Hindlimb muscle (tissue), 1 donor: ENCODE measurements at places on chromosomes 4 and X.

- DNase-seq, result no peak
Measured at GRCh38 chrX:11960031-11960430, 178.2 kb upstream of the FRMPD4 start.

DNA sequence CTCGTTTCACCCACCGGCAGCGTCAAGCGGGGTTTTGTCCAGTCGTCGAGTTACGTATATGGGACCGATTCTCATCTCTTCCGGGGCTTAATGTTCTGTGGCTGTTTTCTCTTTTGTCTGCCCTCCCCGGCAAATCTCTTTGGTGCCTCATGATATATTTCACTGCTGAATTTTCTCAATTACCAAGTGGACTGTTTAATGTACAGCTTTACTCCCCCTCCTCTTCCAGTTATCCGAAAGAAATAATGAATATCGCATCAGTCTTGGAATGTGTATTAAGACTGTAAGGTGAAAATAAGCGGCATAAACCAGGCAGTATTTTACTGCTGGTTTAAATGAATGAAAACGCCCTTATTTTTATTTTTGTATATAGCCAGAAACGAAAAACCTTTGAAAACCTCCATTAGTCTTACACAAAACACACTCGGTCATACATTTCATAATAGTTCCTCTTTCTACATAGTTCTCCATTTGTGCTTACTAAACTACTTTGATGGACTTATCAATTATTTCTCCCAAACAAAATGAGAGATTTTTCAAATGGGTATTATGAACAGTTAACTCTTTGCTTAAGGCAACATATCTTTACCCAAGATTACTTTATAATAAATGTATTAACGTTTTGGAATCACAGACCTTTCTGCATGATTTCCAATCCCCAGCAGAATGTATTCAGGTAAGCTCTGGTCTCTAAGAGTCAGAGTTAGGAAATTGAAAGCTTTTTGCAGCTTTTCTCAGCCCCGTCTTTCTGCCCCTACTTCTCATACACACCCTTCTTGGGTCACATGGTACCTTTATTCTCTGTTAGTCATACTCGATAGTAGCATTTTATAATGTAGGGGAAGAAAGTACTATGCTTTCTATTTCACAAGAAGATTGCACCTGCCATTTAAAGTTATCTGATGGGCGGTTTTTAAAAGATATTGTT, 979 bp downstream of the RP2 start:
- DNase-seq, result no peak

- no peak for DNase-seq
Measured at GRCh38 chr4:40165916-40166315, 30.9 kb upstream of the RHOH start.

DNA sequence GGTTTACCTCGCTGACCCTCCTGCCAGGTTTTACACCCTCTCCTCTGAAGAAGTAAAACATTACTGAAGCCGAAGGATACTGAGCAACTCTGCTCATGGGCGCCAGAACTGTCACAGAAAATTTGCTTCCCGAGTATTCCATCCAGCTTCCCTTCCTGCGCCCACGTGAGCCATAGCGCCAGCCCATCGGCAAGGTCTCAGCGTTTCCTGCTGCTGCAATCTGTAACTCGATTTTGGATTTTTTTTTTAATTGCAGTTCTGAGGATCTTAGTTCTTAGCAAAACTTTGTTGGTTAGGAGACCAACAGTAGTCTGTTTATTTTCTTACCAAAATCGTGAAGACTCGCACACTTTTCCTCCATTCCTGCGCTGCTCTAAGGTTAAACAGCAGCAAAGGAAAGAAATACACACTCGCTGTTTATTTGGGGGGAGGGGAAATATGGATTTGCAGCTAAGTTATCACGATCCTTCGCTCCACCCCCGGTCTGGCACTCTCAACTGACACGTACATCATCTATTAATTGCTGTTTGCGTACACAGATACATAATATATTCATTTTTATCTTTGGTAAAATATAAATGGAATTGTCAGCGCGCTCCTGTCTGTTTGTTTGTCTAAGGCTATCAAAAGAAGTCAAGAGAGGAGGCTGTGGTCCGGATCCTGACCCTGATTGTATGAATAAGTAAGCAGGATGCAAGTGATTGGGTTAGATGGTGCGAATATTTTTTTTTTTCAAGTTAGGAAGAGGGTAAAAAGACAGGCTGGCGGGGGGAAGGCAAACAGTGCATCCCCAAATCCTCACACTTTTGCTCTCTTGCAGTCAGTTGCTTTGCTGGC, at the start of gene TLL1:
TLL1 (plus strand) TSS at position 777 of the 837 bp plus-strand sequence. CDS start 668 bp downstream, outside the sequence.
- DNase-seq, result peak; percentile 53

DNA sequence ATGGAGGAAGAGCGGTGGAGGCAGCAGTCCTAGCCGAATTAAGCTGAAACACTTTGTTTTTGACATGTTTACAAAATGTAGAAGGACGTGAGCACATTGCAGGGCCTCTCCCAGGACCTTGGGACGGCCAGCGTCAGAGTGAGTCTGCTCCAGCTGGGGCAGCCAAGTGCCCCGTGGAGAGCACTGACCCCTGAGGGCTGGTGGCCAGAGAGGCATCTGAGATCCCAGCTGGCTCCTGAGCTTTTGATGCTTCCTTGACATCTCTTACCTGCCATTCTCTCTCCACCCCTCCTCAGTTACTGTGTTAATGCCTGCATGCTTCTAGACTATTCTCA, 24.7 kb downstream of the NAT8L start:
- no peak for DNase-seq

DNA sequence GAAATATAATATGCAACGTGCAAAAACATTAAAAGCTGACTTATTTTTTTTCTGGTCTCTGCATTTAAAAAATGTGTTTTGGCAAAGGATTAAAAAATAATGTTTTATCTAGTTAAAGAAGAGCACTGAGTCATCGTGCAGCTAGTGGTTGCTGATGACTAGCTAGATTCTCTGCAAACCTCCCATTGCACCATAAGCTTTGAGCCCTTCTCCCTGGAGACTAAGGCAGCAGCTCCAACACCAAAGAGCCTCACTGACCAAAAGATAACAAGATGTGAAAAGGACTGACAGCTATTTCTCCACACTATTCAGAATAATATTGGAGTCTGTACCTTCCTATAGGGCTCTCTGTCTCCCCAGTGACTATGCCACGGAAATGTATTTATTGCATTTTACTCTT, 424.3 kb downstream of the SLITRK2 start:
- DNase-seq, result no peak

DNA sequence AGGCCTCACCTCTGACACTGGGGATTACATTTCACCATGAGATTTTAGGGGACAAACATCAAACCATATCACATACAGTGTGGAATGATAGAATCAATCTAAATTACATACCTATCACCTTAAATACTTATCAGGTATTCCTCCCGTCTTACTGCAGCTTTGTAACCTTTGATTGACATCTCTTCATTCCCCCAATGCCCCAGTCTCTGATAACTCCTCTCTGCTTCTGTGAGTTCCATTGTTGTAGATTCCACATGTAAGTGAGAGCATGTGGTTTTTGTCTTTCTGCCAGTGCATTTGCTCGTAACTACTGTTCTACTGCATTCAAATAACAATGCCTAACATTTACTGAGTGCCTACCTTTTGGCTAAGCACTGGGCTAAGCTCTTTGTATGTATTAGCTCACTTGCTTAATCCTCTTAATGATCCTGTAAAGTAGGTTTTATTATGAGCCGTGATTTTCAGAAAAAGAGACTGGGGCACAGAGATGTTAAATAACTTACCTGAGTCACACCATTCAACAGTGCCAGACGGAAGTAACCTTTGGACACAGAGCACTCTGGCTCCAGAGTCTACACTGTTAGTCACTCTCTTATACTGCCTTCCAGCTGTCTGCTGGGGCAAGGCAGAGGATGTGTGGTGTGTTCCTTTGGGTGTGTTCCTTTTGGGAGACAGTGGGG, 63.7 kb upstream of the ESX1 start:
- no peak for DNase-seq

DNA sequence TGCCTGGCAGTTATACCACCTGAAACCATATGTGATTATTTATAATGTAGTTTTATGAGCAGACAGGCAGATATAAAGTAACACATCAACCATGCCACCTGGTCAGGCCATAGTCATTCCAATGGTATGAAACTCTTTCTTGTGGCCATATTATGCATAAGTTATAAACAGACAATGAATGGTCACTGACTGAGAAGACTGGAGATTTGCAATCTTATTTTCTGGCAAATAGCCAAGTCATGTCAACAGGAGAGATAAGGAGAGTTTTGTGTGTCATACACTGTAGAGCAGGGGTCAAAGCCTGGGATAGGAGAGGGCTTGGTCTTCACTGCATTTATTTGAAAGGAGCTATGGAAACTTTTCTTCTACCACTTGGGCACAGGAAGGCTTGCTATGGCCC, 29.5 kb downstream of the SORBS2 start:
- DNase-seq, result no peak

GRCh38 chr4:76256968-76257367, 5.4 kb downstream of the FAM47E start:
- no peak for DNase-seq

GRCh38 chrX:136829413-136829812, 48.7 kb upstream of the ARHGEF6 start:
- DNase-seq, result no peak

DNA sequence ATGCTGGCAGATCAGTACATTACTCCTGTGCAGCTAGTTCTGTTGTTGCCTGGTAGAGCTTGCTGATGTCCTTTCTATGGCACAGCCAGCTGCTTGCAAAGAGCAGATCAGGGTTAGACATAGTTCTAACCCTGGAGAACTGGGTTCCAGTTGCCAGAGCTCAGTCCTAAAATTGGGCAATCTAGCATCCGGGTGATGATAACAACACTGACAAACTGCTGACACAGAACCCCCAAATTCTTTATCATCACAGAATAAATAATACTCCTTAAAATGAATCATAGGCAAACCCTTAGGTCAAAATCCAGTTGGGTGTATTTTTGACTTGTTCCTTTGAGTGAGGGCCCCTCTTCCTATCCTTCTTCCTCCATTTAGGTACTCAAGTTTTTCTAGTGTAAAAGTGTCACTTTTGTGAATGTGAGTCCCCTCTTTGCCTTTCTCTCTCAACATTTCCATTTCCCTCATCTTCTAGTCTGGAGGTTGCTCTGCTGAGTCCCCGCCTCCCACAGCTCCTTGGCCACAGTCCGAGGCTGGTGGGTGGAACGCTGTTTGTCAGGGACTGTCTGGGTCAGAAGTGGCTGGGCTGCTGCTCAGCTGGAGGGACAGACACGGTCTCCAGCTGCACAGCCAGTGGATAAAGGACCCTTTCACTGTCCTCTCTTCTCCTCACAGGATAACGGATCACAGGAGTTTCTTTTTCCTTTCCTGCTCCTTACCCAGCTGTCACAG, 93.6 kb upstream of the RASGEF1B start:
- peak; percentile 73 for DNase-seq

GRCh38 chr4:26404743-26405206, 84.0 kb downstream of the RBPJ start:
- no peak for DNase-seq

GRCh38 chr4:53450773-53451172, 73.3 kb downstream of the FIP1L1 start:
- DNase-seq, result no peak

GRCh38 chrX:84830836-84831235, 172.8 kb upstream of the APOOL start:
- DNase-seq, result no peak

GRCh38 chr4:147940171-147940570, 208.3 kb downstream of the ARHGAP10 start:
- DNase-seq, result no peak

GRCh38 chrX:20414762-20415445, 148.2 kb upstream of the RPS6KA3 start:
- no peak for DNase-seq

GRCh38 chr4:6320663-6321062, 51.0 kb downstream of the WFS1 start:
- no peak for DNase-seq

DNA sequence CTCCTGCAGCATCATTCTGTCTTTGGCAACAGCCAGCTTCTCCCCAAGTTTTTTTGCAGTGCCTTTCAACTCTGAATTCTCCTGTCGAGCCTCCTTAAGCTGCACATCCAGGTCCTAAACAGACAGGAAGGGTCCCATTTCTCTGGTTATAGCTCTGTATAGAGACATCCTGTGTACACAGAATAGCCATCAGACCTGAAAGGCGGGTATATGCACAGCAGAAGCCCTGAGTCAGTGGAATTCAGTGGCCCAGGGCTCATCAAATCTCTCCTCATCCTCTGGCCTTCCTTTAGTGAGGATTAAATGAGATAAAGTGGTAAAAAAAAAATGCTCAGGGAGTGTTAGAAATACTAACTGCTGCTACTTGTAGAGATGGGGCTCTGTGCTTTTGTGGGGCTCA, 73.8 kb downstream of the FAM184B start:
- DNase-seq, result no peak

GRCh38 chr4:74258963-74259362, 49.3 kb upstream of the EPGN start:
- peak; percentile 19 for DNase-seq

- peak; percentile 8 for DNase-seq
Measured at GRCh38 chrX:150476164-150476699, 92.2 kb upstream of the MTM1 start.

DNA sequence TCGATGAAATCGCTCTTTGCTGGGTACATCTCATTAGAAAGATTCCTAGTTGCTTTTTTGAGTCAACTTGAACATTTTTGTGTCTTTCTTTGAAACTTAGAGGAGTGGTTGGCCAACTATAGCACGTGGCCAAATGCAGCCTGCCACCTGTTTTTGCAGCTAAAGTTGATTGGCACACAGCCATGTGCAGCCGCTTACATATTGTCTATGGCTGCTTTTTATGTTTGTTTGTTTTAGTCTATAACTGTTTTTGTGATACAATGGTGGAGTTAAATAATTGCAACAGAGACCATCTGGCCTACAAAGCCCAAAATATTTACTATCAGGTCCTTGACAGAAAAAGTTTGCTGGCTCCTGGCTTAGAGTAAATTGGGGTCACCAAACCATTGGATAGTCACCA, 86.3 kb downstream of the CLCN4 start:
- DNase-seq, result peak; percentile 6
